T-helper 2 cell treated with Interferon-gamma antibody and Interleukin-4, amounts not matched to agents 100 ng/mL and 5 ng/mL, for 36 hours (primary cell): ENCODE measurements at places on chromosomes 2 and 18. TPM values are rescaled to one million over a fixed set of nuclear protein-coding genes. Genes with fewer than 3 reads are reported as not detected.

The CTAGE1 gene
- not detected in 2 replicates for total RNA-seq

The MREG gene
- total RNA-seq, result 7.1 and 9.0 TPM in 2 replicates

The FNDC4 gene
- total RNA-seq, result not detected in 2 replicates

The CYS1 gene
- total RNA-seq, result 0.70 and 0.73 TPM in 2 replicates

The ABCB11 gene
- 0.02 TPM in 1 of 2 replicates, not detected in the other for total RNA-seq

The DSG1 gene
- not detected in 2 replicates for total RNA-seq

The TMEM247 gene
- not detected in 2 replicates for total RNA-seq

The RNF144A gene
- total RNA-seq, result 36.4 and 43.8 TPM in 2 replicates

The HOXD9 gene
- total RNA-seq, result not detected in 2 replicates

The DCDC2C gene
- not detected in 2 replicates for total RNA-seq

The CCDC141 gene
- total RNA-seq, result 12.7 and 14.5 TPM in 2 replicates

The LYPD6 gene
- total RNA-seq, result not detected in 2 replicates

The NT5C1B gene
- not detected in 2 replicates for total RNA-seq

The BMP10 gene
- total RNA-seq, result 0.09 TPM in 1 of 2 replicates, not detected in the other

The GTF3C2 gene
- total RNA-seq, result 72.2 and 75.6 TPM in 2 replicates

The ZNF512 gene
- total RNA-seq, result 39.8 and 45.8 TPM in 2 replicates

The SIX3 gene
- 0.14 and 0.18 TPM in 2 replicates for total RNA-seq

The CRYBA2 gene
- total RNA-seq, result not detected in 2 replicates

The SKOR2 gene
- total RNA-seq, result not detected in 2 replicates

The PTPRN gene
- not detected in 2 replicates for total RNA-seq

The ID2 gene
- total RNA-seq, result 173 and 182 TPM in 2 replicates

The SMYD1 gene
- not detected in 2 replicates for total RNA-seq

The UGT1A1 gene
- total RNA-seq, result not detected in 2 replicates

The GKN2 gene
- total RNA-seq, result not detected in 2 replicates

The GNAL gene
- total RNA-seq, result 0.39 and 0.41 TPM in 2 replicates

The ACADL gene
- not detected in 2 replicates for total RNA-seq

The CNTNAP5 gene
- not detected in 2 replicates for total RNA-seq

The AQP12B gene
- not detected in 2 replicates for total RNA-seq

The EFEMP1 gene
- total RNA-seq, result not detected in 2 replicates

The ASIC4 gene
- 0.05 and 0.16 TPM in 2 replicates for total RNA-seq
